ENCODE measurements at places on chromosomes 3 and 15.
A peak's percentile ranks its signal among the peaks of the same experiment; 100 is the strongest.

DNA sequence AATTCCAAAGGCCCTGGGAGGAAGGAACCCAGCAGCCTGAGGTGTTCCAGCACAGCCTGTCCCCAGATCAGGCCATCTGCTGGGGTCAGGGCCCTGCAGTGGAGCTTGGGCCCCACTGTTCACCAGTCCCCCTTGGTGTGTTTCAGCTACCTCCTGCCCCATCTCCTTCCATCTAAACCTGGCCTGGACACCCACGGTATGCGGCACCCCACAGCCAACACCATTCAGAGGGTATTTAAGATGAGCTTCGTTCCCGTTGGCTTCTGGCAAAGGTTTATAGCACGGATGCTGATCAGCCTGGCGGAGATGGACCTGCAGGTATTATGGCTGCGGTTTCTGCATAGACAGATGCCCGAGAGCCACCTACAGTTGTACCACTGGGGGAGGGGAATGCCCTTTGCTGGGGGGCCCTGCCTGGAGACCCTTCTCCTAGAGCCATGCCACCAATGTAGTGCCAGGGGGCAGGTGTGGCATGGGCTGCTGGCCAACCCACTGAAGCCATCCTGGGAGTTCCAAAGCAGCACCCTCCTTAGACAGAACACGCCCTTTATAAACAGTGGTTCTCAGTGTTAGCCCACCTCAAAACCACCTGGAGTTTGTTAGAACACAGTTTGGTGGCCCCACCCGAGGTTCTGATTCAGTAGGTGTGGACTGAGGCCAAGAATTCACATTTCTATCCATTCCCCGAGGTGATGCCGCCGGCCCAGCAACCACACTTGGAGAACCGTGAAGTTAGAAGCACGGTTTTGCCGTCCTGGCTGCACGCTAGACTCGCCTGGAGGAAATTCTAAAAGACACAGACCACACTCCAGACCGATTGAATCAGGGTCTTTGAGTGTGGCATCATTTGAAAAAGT lies 126.9 kb downstream of the LRRK1 start:
- no peak for DNase-seq

DNA sequence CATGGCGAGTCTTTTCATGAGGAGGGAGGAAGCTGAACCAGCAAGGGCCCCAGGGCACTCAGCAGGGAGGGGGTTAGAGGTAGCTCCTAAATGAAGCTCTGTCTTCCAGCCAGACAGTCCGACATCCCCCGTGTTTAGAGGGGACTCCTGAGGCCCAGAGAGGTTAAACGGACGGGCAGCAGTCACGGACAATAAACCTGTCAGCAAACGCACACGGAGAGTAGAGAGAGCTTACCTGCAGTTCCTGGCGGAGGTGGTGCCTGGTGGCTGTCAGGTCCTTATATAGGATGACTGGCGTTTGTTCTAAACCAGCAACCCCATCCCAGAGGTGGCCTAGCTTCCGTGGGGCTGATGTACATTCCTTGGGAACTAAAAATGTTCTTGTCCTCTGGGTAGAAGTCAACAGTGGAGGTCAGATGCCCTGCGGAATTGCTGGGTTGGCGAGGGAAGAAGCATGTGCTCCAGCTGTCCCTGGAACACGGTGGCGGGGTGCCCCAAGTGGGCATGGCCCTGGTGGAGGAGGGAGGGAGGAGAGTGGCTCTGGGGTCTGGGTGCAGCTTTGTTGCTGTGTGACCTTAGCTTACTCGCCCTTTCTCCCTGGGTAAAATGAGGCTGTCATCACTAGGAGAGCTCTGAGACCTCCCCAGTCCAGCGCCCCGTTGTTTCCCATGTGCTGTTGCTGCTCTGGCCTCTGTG lies 2.1 kb downstream of the GHRL start:
- DNase-seq: no peak

DNA sequence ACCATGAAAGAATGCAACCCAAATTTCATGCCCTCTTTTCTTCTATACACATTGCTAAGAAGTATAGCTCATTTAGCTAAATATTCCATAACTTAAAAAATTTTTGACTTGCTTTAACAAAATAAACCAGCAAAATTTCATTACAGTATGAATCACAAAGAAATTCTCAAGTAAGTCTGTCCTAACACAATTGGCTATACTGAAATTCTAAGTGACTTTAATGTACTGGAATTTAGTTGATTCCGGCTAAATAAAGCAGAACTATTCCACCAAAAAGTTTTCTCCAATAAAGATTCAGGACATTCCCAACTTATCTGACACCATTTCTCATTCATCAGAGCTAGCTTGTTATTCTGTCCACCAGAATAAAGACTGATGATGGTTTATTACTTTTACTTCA lies 23.8 kb downstream of the LRRFIP2 start:
- no peak for DNase-seq

DNA sequence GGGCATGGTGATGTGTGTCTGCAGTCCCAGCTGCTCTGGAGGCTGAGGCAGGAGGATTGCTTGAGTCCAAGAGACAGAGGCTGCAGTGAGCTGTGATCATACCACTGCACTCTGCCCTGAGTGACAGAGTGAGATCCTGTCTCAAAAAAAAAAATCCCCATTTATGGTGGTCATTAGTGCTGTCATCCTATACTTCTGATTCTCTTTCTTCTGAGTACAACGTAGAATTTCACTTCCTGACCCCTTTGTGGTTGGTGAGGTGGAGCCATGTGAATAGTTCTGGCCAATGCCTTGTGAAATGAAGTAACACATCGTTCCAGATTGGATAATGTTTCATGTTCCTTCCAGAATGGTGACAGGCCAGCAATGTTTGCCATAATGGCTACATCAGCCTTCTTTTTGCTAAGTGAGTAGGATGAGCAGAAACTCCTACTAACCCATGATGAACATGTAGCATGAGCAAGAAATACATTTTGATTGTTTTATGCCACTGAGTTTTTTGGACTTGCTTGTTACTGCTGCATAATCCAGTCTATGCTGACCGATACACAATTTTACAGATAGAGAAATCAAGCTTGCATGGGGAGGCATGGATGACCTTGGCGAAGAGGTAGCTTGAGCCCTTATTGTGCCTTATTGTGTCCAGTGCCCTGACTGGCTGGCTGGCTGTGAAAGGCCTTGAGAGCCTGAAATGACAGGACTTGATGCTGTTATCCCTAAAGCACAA lies 30.9 kb upstream of the TLE3 start:
- DNase-seq: no peak

- peak; percentile 66 for DNase-seq
Observed at GRCh38 chr15:52651868-52652267, 27.3 kb downstream of the ATOSA start.

GRCh38 chr3:175199961-175200360 lies 340.8 kb downstream of the NAALADL2 start:
- no peak for DNase-seq

DNA sequence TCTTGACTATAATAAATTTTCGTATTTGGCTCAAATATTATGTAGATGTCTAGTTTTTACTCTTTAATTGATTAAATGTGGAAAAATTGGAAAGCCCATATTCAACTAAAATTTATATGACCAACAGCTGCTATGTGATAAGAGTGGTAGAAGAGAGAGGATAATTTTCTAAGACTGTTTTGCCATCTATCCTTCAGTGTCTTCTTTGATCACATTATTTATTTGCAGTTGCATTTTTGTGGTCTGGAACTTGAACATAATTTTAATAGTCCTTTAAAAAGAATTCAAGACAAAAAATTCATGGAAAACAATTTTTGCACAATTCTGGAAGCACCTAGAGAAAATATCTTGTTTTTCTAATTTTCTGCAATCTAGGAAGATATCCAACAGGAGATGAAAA lies 213.3 kb upstream of the THBS1 start:
- no peak for DNase-seq

DNA sequence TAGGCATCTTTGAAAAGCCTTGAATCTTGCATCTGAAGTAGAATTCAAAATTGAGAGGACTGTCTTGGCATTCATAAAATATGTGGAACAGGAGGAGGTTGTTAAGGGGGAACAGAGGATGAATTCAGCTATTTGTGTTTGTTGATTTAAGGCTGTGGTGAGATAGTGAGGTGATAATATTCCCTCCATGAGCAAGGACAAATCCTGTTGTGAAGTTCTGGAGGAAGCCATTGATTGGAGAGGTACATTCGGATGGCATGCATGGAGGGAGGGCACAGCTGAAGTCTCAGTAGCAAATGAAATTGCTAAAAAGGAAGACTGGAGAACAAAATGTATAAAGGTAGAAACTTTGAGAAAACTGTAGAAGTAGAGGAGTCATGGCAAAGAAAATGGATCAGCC lies 443.8 kb downstream of the NLGN1 start:
- DNase-seq: no peak

DNA sequence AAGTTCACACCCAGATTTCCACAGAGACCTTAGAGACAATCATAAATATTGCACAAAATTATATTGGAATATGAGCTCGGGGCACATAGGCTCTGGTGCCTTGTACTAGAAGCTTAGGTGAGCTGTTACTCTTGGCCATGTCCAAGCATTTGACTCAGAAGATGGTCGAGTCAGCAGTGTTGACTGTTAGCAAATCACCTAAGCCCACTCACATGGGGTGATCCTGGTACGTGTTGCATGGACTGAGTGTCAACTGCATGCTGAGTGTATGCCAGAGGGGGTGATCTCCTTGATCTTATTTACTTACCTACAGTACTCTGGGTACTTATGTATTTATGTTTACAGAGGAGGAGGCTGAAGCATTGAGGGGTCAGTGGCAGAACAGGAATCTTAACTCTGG lies 14.0 kb downstream of the SMAD3 start:
- DNase-seq: no peak

DNA sequence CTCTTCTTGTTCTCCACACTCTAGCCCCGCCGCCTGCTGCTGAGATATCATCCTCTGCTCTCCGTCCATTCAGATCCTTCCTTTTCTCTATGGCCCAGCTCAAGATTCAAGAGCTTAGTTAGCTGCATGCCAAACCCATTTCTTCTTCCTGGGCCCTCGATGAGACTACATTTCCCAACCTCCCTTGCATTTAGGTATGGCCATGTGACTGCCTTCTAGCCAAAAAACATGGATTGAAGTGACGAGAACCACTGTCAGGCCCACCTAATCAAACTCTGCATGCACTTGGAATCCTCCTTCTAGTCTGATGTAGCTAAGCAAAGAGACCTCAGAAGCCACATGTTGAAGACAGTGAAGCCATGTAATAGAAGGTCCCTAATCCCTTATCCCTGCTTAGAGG lies 308.2 kb downstream of the VPS13C start:
- DNase-seq: no peak

- DNase-seq: no peak
Observed at GRCh38 chr3:120399372-120399771, 50.2 kb upstream of the LRRC58 start.

DNA sequence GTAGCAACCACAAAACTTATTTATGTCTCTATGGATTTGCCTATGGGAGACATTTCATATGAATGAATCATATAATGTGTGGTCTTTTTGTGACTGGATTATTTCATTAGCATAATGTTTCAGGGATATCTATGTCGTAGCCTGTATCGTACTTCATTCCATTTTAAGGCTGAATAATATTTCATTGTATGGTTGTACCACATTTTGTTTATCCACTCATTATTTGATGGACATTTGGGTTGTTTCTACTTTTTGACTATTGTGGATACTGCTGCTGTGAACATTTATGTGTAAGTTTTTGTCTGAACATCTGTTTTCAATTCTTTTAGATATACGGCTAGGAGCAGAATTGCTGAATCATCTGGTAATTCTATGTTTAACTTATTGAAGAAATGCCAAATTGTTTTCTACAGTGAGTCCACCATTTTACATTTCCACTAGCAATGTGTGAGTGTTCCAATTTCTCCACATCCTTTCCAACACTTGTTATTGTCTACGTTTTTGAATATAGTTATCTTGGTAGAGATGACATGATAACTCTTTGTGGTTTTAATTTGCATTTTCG lies 134.4 kb upstream of the DAZL start:
- no peak for DNase-seq

GRCh38 chr15:84391191-84391590 lies 155.6 kb downstream of the GOLGA6L4 start:
- no peak for DNase-seq

- no peak for DNase-seq
Observed at GRCh38 chr3:197376020-197376419, 77.6 kb upstream of the DLG1 start.

DNA sequence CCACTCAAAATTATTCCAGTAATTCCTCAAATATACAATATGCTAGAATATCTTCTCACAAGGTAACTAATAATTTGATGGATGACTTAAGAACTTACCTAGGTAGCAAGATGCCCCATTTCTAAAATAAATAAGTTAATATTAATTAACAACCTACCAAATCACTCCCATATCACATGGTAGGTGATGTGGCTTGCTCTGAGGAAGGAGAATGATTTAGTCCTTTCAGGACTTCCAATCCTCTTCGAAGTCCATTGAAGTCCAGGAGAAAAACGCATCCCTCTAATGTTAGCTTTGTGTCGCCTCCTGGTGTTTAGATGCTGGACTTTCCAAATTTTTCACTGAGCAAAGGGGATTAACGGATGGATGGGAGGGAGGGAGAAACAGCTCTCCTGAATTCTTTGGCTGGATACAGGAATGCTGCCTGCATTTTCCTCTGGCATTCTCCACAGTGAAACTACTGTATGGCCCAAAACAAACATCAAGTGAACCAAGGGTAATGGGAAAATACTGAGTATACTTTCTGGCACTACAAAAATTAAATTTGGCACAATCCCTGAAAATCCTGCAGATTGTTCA lies 58.6 kb downstream of the PRICKLE2 start:
- DNase-seq: no peak

DNA sequence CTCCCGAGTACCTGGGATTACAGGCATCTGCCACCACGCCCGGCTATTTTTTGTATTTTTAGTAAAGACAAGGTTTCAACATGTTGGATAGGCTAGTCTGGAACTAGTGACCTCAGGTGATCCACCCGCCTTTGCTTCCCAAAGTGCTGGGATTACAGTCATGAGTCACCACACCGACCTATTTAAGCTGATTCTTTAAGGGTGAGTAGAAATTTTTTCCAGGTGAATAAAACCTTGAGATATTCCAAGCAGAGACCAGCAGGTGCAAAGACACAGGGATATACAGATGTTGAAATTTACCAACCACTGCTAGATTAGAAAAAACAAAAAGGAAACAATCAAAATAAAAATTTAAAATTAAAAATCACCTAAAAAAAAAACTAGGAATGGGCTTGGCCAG lies 74.4 kb upstream of the CHRNB4 start:
- no peak for DNase-seq

DNA sequence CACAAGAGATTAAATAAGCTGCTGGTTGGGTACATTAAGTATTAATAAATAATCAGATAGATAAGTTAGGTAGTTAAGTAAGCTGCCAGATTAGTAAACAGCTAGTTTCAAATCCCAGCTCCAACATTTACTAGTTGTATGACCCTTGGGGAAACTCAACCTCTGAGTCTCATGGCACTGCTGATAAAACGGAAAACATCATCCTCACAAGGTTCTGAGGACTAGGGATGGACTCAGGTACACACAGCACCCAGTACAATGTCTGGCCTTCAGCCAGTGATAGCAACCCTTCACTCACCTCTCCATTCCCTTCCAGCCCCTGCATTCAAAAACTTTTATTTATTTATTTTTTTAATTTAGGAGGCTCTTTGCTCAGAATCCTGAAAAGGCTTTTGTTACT lies 32.3 kb downstream of the B3GNT5 start:
- DNase-seq: no peak

All from adrenal gland (tissue), 19 donors.